ENCODE measurements at places on chromosomes 13 and 19.

- H3K36me3 ChIP-seq = no peaks in the 10 kb centered on the region
- H3K27ac ChIP-seq = no peak overlapping the region
- H3K4me1 ChIP-seq = peaks cover 11% of the 10 kb centered on the region
- DNase-seq = peak; percentile 33
- no peak overlapping the region for H3K4me3 ChIP-seq
Observed at GRCh38 chr13:29589967-29590366, 5.5 kb downstream of the SLC7A1 start.

DNA sequence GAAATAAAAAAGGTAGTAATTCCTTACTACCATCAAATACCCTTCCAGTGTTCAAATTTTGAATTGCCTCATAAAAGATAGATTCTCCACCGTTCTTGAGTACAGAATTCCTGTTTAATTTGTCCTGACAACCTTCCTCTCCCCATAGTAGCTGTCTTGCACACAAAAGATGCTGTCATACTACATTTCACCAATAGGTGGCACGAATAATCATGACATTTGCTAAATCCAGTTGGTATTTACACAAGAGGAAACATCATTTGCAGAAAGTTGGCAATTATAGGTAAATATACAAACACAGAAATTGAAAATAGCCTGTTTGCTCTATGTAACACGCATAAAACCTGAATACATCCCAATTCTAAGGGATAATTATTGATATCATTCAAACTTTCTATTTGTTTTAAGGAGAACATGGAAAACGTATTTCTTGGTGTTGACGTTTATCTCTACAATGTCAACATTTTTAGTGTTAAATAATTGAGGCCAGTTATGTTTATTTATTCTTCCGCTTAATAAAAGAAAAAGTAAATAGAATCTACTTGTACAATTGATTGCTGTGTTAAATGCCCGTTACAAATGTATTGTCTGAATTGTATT is 58.3 kb upstream of the CLDN10 start:
- H3K4me1 ChIP-seq = no peaks in the 10 kb centered on the region
- DNase-seq = peak; percentile 66
- no peaks in the 10 kb centered on the region for H3K27me3 ChIP-seq
- H3K27ac ChIP-seq = no peak overlapping the region
- no peak overlapping the region for H3K4me3 ChIP-seq
- H3K36me3 ChIP-seq = no peaks in the 10 kb centered on the region

DNA sequence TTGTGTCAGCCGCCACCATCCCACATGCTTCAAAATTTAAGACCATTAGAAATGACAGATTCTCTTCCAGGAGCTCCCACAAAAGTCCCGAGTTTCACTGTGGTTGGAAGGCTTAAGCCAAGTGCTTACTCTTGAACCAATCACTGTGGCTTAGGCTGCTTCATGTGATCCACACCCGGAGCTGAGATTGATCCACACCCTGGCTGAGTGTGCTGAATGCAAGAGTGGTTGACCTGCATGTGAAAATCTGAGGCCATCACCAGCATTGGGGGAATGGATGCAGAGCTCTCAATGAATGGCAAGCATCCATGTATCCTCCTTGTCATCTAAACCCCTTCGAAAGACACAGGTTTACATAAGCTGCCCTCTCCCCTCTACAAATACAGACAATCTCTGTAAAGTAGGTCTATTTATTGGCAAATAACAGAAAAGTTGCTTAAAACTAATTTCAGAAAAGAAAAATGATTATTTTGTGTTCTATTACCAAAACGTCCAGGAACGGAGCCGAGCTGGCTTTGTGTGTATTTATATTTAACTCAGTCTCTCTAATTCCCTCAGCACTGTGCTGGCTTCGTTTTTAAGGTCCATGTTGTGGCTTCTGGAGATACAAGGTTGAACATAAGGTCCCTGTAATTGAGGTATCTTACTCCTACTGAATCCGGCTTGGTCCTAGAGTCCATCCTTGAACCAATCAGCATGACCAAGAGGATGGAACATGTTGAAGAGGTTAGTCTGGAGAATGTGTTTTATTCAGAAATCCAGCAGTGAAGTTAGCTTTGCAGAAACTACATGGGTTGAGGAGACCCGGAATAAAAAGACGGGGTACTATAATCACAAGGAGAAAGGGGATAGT is 332.4 kb downstream of the LIG4 start:
- H3K27ac ChIP-seq = no peak overlapping the region
- no peaks in the 10 kb centered on the region for H3K36me3 ChIP-seq
- H3K4me1 ChIP-seq = no peaks in the 10 kb centered on the region

DNA sequence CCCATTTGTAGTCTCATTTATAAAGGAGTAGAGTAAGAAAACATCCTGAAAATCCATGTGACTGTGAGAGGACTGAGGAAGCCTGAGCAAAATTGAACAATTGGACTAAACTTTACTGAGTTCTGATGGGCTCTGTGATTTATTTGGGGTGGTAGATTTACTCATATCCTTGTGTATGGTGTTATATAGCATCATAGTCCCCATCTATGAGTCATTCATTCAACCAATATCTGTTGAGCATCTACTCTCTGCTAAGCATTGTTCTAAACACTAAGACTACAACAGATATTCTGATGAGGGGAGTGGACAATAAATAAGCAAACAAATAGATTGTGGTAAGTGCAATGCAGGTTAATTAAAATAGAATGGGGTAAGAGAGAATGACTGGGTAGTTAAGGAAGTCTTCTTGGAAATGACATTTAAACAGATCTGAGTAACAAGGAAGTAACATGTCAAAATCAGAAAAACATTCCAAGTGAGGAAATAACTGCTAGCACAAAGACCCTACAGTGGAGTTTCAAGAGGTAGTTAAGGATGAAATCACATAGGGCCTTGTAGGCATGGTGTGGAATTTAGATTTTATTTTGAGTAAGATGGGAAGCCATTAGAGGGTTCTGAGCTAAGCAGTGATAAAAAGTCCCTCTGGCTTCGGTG is 36.3 kb upstream of the MLNR start:
- H3K4me1 ChIP-seq = peaks cover 11% of the 10 kb centered on the region
- H3K27me3 ChIP-seq = no peaks in the 10 kb centered on the region
- H3K27ac ChIP-seq = peak overlapping the region; percentile 39
- no peak overlapping the region for H3K4me3 ChIP-seq
- no peaks in the 10 kb centered on the region for H3K36me3 ChIP-seq
- DNase-seq = peak; percentile 26

DNA sequence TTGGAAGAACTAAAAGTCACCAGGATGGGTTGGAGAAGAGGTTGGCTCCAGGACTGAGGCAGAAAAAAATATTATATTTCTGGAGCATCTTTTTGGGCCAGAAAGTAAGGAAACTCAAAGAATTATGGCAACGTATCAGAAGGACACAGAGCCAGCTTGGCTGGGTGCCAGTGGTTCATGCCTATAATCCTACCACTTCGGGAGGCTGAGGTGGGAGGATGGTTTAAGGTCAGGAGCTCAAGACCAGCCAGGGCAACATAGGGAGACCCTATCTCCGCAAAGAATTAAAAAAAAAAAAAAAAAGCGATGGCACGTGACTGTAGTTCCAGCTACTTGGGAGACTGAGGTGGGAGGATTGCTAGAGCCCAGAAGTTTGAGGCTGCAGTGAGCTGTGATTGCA is 108.1 kb downstream of the GADD45B start:
- no peak overlapping the region for H3K4me3 ChIP-seq
- H3K4me1 ChIP-seq = peaks cover 16% of the 10 kb centered on the region
- no peak overlapping the region for H3K27ac ChIP-seq
- no peaks in the 10 kb centered on the region for H3K36me3 ChIP-seq
- DNase-seq = no peak

DNA sequence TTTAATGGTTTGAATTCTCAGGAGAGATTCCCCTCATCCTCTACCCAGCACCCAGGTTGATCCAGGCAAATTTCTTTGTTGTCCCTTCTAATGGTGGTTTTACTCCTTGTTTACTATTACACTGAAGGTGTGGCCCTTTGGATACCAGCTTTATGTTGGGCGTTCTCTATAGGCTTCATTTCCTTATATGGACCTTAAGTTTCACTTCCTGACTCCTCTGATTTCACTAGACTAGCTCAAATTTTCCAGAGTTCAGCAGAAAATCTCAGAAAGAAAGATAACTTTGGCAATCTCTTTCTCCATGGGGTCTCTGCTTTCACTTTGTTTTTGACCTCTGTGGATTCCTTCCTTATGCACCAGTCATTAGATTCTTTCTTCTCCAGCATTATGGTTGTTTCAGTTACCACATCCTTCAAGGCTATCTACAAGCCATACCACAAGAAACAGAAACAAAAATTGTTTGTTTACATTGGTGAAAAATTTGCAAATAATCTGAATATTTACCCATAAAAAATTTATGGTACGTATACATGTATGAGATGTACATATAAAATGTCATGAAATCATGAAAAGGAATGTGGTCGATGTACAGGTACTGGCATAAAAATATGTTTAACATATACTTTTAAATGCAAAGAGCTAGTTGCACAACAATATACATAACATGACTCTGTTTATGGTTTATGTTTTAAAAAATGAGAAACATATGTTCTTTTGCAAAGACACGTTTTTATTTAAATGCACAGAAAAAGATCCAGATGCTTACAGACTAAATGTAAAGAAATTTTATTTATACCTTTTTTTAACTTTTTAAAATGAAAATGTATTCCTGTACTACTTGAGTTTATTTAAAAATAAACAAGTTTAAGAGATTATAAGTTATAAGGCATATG is 212.6 kb downstream of the LACC1 start:
- peaks cover 2% of the 10 kb centered on the region for H3K4me1 ChIP-seq
- H3K36me3 ChIP-seq = no peaks in the 10 kb centered on the region
- H3K4me3 ChIP-seq = no peak overlapping the region
- no peak for DNase-seq
- no peak overlapping the region for H3K27ac ChIP-seq

GRCh38 chr13:20788312-20788711 is 14.6 kb upstream of the EEF1AKMT1 start:
- H3K4me1 ChIP-seq = no peaks in the 10 kb centered on the region
- H3K36me3 ChIP-seq = peaks cover 5% of the 10 kb centered on the region
- H3K4me3 ChIP-seq = no peak overlapping the region
- H3K27me3 ChIP-seq = no peaks in the 10 kb centered on the region
- no peak overlapping the region for H3K27ac ChIP-seq
- no peak for DNase-seq

- H3K27me3 ChIP-seq = peaks cover 2% of the 10 kb centered on the region
- no peak for DNase-seq
Observed at GRCh38 chr19:19537075-19538048, 703 bp upstream of the CILP2 start.

DNA sequence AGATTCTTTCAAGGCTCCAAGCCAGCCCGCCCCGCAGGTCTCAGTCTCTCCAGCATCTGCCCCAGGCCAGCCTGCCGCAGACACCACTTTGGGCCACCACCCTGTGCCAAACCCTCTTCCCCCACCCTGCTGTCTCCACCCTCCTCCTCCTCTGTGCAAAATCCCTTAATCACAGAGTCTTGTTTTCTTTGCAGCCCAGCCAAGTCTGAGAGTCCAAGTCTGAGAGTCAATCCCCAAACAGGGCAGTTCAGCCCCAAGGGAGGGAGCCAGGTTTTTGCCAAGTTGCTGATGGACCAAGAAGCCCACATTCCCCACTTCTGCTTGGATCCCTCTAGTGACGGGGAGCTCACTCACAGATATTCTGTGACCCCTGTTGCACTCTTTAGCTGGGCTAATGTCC is 3.1 kb downstream of the ADAMTS10 start:
- H3K27me3 ChIP-seq = no peaks in the 10 kb centered on the region
- peaks cover 9% of the 10 kb centered on the region for H3K4me1 ChIP-seq
- H3K27ac ChIP-seq = no peak overlapping the region
- no peak overlapping the region for H3K4me3 ChIP-seq
- DNase-seq = no peak
- no peaks in the 10 kb centered on the region for H3K36me3 ChIP-seq

DNA sequence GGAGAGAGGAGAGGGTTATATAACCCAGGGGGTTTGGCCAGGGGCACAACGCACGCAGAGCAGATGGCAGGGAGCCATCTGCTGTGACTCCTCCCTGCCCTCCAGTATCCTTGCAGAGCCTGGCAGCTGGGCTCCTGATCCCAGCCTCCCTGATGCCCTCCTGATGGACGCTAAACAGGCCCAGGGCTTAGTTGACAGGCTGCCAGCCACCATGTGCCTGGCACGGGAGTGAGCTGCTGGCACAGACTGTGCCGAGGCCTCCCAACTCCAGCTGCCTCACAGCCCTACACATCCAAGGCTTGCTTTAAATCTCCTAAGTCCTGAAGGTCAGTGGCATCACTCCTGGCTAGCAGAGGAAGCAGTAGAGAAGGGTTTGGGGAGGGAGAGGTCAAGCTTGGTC is 16.7 kb downstream of the SYDE1 start:
- no peak overlapping the region for H3K27ac ChIP-seq
- no peak overlapping the region for H3K4me3 ChIP-seq
- no peaks in the 10 kb centered on the region for H3K36me3 ChIP-seq
- no peaks in the 10 kb centered on the region for H3K4me1 ChIP-seq
- DNase-seq = no peak

DNA sequence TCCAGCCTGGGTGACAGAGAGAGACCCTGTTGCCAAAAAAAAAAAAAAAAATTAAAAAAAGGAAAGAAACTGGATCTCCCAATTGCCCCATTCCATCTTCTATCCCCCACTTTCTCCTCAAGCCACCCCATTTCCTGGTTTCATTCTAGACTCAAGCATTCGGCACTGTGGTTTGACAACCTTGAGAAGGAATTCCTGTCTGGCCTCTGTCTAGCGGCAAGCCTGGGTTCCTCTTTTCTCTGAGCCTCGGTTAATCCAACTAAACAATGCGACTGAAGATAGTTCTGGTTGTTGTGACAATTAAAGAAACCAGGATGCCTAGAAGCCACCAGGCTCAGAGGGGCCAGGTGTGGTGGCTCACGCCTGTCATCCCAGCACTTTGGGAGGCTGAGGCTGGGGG is 3.3 kb upstream of the C3 start:
- no peak overlapping the region for H3K27ac ChIP-seq
- DNase-seq = no peak
- no peaks in the 10 kb centered on the region for H3K4me1 ChIP-seq
- no peaks in the 10 kb centered on the region for H3K36me3 ChIP-seq

DNA sequence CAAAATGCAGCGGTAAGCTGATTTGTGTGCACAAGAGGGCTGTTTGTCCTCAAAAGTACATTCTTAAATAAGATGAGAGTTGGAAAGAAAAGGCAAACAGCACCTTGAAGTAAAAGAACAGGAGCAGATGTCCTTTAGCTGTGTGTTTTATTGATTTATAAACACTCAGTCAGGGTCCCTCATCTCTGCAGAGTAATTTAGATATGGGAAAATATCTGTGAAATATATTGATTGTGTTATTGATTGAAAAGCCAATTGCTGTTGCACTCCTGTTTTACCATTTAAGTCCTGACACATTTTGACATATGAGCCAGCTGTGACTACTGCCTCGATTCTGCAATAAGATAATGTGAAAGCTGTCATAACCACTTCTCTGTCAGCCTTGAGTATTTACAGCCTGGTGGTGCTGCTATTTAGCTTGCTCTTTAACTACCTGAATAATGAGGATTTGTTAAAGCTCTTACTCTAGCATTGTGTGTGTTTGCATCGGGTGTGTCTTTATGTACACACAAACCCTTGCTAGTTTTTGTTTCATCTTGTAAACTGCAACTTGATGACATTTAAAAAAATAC is 550.1 kb downstream of the DACH1 start:
- no peaks in the 10 kb centered on the region for H3K4me1 ChIP-seq
- H3K36me3 ChIP-seq = no peaks in the 10 kb centered on the region
- no peak overlapping the region for H3K4me3 ChIP-seq
- H3K27me3 ChIP-seq = no peaks in the 10 kb centered on the region

Data from mesendoderm (in vitro differentiated cells).